Dorsolateral prefrontal cortex (tissue), 122 donors: ENCODE measurements at places on chromosomes 6 and 20.

- DNase-seq: no peak
These were observed 17.0 kb downstream of the TFAP2A start for GRCh38 chr6:10397756-10398445.

- DNase-seq: no peak
These were observed 24.1 kb upstream of the SRF start for GRCh38 chr6:43146709-43147688.

- DNase-seq: peak; percentile 87
These were observed 11.2 kb upstream of the PSMG4 start for GRCh38 chr6:3247255-3248146.

- DNase-seq: peak; percentile 70
These were observed 55.0 kb downstream of the GNAS start for GRCh38 chr20:58907320-58908137.

DNA sequence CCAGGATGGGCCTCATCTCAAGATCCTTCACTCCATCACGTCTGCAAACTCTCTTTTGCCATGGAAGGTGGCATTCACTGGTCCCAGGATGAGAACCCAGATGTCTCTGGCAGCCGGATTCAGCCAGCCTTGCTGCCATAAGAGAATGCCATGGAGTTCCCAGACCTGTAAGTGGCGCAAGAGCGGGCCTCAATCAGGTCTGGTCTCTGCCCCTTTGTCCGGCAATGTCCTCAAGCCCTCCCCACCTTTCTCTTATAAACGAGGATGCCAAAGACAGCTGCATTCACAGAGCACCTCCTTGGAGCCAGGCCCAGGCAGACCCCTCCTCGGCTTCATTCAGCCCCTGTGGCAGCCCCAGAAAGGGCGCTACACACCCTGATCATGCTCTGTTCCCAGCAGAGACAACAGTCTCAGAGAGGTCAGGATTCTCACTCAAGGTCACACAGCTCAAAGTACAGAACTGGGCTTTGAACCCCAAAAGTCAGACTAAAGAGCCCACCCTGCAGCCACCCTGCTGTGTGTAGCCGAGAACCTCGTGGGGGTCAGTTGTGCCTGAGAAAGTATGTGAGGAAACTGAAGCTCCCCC lies 263.7 kb downstream of the TAF4 start:
- no peak for DNase-seq

GRCh38 chr6:160714731-160715316 lies 12.8 kb downstream of the PLG start:
- DNase-seq: no peak

DNA sequence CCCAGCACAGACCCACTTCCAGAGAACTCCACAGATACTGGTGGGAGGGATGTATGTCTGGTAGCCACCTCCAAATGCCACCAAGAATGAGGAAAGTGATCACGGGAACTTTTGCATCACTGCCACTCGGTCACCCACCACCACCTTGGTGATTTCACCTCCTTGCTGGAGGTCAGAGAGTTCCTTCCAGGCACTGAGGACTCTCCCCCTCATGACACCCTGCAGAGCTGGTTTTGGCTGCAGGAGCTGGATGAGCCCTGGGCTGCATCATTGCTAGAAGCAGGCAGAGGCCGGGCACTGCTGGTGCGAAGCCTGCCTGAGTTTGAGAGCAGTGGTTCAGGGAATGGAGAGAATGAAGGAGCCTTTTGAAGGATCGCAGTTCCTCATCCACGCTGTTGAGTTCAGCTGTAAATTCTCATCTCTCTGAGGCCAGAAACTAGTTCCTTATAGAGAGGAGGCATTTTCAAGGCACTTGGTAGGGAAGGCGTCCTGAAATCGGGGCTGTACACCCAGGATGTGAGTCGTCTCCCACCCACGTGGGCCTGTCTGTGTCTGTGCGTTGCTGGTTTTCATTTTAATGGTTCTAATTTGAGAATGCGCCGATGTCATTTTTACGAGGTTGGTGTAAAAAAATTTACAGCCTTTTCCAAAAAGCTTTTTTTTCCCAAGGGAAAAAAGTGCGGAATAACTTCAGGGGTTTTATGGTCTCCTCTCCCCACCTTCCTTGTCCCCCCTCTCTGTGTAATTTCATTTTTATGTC lies 25.0 kb downstream of the FOXP4 start:
- no peak for DNase-seq

- DNase-seq: no peak
These were observed 79.7 kb upstream of the FYN start for GRCh38 chr6:111952821-111953540.

DNA sequence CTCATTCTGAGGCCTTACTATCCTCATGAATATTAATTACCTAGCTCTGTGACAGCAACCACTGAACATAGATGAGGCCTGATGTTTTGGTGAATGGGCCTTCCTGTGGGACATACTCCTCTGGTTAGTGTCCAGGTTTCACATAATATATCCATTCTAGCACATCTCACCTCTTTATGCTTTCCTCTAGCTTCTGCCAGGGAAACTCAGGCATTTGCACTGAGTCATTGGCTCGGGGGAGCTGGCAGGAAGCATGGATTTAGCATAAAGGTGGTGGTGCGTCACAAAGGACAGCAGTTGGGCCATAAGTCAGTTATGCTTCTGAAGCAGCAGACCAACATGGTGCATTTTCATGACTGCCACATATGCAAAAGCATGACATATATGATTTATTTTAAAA lies 37.5 kb upstream of the TMEM170B start:
- no peak for DNase-seq

DNA sequence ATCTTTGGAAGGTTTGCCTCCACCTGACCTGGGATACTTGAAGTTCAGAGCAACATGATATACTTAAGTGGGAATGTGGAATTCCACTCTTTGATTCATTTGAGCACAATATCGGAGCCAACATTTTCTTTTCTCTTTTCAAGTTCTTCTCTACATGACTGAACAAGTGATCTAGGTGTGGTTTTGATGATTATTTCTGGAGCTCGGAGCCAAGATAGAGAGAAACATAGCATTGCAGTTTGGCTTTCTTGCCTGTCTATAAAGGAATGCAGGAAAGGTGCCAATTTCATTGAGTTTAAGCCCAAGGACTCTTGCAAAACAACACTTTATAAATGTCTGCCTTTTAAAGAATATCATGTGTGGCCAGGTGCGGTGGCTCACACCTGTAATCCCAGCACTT lies 124.2 kb upstream of the FAM83B start:
- no peak for DNase-seq

DNA sequence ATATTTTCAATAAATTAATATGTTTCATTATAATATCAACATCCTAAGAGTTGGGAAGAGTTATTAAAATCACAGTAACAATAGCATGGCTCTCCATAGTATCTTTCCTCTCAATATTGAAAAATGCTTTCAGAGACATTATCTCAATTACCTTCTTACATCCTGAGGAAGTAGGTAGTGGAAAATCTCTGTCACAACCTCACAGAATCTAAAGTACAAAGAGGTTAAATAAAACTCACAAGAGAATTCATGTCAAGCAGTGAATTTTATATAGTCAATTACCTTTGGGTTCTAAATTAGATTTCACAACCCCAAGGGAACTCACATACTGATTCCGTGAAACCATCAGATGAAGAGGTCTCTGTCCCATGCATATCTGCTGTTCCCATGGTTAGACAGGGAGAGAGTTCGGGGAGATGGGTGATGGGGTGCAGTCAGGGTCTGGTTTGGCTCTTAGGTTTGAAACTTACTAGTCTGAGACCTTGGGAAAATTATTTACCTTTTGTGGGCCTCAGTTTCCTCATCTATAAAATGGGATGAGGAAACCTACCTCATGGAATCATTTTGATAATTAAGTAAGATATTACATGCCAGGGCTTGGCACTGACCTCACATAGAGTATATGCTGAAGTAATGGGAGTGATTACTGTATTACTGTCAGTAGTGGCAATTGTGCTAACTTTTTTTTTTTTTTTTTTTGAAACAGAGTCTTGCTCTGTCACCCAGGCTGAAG lies 74.0 kb upstream of the SNX9 start:
- DNase-seq: no peak

DNA sequence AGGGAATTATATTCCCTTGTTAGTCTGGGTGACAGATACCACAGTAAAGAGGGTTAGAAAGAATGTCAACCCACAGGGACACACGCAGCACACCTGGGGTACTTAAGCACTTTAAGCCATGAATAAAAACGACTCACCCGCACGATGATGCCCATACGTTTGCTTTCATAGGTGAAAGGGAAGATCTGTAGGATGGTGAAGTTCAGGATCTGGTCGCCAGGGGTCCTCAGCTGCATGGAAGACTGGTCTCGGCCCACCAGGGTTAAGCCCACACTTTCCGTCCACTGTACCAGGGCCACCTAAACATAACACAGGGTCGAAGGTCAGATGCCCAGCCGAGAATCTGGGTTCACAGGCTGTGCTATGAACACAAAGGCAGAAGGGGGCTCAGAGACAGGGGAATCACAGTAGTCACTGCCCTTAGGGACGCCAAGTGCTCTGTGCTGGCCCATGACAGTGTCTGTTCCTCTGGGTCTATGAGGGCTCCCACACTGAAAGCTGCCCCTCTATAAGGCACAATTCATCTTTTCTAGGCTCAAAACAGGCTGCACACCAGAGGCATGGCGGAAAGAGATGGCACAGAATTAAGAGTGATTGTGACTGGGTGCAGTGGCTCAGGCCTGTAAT lies 96.8 kb upstream of the NFATC2 start:
- DNase-seq: peak; percentile 55
